ENCODE measurements at places on chromosomes 6 and 20.

DNA sequence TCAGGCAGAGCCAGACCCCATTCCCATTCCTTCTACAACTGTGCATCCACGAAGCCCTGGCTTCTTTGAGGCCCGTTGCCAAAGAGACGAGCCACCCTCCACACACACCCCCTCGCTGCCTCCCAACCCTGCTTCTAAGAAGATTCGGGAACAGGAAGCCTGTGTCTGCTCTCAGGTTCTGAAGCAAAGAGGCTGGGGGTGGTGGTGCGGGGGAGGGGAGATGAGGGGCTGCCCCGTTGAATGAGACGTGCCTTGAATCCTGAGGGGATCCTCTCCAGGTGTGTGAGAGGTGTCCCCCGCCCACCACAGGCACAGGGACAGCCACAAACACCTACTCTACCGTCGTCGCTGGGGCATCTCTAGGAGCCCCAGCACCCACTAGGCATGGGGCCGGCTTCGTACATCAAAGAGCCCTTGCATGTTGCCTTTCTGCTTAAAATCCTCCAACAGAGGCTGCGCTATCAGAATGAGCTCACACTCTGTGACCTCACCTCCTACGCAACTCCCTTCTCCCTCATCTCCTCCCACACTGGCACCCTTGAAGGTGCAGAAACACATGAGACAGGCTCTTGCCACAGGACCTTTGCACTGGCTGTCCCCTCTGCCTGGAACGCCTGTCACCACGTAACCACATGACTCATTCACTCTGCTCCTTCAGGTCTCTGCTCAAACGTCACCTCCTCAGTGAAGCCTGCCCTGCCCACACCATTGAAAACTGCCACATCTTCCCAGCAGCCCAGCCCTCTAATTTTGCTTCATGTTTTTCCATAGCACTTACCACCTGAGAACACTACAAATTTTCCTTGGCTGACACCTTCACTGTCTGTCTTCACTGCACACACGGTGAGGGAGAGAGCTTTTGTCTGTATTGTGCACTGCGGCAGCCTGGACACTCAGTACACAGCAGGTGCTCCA lies 58.5 kb downstream of the PREX1 start:
- DNase-seq = peak; percentile 54

- no peak for DNase-seq
Observed at GRCh38 chr6:32416036-32416435, 9.1 kb upstream of the BTNL2 start.

GRCh38 chr6:75101896-75102295 lies 104.0 kb downstream of the COL12A1 start:
- no peak for DNase-seq

- DNase-seq = no peak
Observed at GRCh38 chr6:136761227-136761922, 30.9 kb downstream of the MAP3K5 start.

DNA sequence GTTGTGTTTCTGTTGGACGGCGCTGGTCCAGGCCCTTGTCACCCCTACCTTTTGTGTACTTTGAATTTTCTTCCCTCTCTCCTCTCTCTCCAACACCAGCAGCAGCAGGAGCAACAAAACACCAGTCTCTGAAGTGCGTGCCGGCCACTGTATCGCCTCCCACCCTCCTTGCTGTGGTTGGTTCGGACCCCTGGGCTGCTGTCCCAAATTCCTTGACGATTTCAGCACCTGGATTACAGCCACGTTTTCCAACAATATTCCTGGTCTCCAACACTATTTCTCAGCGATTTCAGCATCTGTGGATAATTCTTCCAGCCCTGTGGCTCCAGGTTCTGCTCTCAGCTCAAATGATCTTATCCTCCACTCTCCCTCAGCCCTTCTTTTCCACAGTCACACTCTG lies 11.8 kb downstream of the MAS1 start:
- no peak for DNase-seq

DNA sequence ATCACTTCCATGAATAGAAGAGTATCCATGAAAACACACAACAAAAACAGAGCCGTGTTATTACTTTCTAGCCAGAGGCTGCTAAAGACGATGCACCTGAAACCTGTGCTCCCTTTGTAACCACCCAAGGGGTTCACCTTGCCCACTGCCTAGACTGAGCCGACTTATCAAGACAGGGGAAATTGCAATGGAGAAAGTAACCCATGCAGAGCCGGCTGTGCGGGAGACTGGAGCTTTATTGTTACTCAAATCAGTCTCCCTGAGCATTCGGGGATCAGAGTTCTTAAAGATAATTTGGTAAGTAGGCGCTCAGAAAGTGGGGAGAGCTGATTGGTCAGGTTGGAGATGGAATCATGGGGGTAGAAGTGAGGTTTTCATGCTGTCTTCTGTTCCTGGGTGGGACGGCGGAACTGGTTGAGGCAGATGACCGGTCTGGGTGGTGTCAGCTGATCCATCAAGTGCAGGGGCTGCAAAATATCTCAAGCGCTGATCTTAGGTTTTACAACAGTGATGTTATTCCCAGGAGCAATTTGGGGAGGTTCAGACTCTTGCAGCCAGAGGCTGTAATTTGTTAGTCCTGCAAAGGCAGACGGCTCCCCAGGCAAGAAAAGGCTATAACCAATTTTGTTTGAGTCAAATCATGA lies 366.6 kb downstream of the PREX1 start:
- no peak for DNase-seq

DNA sequence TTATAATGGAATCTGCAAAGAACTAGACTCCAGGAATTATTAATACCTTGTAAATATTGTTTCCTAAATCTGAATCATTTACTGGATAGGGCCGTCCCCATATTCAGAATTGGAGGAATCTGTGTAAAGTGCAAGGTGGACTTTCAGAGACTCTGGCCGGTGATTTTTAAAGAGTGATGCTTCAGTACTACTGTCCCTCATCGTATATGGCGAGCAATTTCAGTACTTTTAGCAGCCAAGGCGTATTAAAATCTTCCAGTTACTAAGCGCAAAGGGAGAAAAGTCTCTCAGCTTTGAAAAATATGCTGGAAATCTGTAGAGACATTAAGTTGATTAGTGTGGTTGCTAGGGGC lies 483 bp downstream of the SMIM26 start:
- no peak for DNase-seq

DNA sequence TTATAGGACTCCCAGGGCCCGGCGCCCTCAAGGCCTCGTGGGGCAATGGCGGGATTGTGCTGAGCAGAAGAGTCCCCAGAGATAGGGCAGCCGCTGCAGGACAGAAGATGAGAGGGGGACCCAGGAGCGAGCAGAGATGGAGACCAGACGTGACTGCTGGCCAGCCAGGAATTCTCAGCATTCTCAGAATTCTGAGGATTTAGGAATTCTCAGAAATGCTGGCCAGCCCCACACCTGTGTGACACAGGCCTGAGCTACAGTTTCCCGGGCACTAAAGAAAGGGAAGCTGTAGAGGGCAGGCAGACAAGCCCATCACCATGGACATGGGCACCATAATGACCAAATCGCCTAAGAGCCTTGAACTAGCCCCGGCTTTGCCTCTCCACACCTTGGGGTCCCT lies 186.2 kb upstream of the CDH4 start:
- DNase-seq = no peak

GRCh38 chr6:9192405-9192909 lies 757.1 kb upstream of the SLC35B3 start:
- no peak for DNase-seq

- peak; percentile 14 for DNase-seq
Observed at GRCh38 chr6:22295145-22295544, 1.7 kb downstream of the PRL start.

DNA sequence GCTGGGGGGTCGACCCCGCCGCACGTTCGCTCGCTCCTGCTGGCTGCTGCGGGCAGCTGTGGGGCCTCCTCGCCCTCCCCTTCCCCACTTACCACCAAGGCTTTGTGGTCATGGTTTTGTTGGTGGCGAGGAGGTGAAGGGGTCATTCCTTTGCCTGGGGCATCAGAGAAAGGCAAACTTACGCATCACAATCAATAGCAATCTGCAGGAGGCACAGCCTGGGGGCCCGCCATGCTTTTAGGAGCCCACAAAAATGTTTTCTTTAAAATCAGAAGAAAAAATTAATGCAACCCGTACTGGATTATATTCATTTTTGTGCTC lies 137.0 kb downstream of the IMPG1 start:
- no peak for DNase-seq

- DNase-seq = peak; percentile 58
Observed at GRCh38 chr6:108782179-108783041, 65.8 kb upstream of the ARMC2 start.

GRCh38 chr6:142562865-142563264 lies 261.1 kb downstream of the ADGRG6 start:
- no peak for DNase-seq

DNA sequence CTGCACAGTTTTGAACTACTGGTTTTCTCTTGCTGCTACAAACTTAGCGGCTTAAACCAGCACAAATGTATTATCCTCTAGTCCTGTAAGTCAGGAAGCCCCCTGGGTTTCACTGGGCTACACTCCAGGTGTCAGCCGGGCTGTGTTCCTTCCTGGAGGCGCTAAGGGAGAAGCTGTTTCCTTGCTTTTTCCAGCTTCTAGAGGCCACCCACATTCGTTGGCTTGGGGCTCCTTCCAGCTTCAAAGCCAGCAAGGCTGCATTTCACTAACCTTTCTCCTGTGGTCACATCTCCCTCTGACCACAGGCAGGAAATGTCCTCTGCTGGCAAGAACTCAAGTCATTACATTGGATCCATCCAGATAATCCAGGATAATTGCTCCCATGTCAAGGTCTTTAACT lies 350.6 kb upstream of the PLCB4 start:
- DNase-seq = no peak

GRCh38 chr6:337805-338368 lies 45.6 kb downstream of the DUSP22 start:
- DNase-seq = no peak

- no peak for DNase-seq
Observed at GRCh38 chr6:138800377-138801150, 4.7 kb downstream of the ECT2L start.

GRCh38 chr20:19784511-19785172 lies 26.6 kb downstream of the RIN2 start:
- DNase-seq = peak; percentile 75

DNA sequence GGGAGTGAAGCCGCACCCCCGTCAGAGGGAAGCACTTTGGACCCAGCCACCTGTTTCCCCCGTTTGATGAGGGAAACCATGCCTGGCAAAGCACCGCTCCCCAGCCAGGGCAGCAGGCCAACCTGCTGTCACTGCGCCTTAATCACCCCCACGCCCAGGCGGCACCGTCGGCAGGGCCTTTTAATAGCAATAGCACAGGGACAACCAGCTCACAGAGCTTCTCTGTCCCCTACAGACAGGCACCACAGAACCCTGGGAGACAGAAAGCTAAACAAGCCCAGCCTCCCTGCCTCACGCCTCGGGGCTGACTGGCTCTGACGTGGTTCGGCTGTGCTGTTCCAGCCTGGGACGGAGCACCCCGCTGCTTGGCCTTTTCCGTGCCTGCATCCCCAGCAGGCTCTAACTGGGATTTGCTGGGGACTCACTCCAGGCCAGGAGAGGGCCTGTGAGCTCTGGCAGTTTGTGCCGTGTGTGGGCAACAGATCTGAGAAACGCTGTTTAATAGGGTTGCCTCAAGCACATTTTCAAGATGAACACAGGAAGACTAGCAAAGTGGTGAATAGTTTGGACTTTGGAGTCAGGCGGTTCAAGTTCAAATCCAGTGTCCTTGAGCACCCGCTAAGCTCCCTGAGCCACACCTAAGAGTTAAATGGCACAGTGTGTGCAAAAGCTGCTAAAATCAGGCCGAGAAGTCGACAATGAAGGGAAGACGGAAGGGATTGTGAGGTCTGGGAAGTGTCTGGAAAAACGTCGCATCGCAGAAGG lies 223.8 kb downstream of the NRN1 start:
- peak; percentile 21 for DNase-seq

DNA sequence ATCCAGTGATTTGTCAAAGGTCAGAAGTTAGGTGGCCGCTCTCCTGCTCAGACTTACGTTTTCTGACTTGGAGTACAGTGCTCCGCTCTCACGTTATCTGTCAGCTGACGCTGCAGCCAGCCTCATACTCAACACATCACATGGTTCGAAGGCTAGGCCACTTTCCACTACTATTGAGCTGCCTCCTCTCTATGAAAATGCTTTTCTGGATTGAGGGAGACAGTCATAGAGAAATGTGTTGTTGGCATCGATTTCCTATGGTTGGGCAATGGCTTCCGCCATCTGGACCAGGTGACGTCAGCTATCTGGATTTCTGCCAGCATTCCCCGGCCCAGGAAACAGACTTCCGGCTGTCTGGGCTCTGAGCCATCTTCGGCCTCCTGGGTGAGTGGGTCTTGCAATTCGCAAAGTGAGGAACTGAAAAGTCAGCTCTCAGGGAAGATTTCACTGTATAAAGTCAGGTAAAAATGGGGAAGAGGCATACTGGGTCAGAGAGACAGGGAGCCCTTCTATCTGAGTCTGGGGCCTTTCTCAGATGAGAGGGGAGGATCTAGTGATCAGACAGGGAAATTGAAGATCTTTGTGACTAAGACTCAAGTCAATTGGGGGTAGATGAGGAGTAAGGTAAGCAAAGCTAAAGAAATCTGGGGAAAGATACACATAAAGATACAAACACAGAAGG lies 37.5 kb upstream of the IER3 start:
- DNase-seq = peak; percentile 92

GRCh38 chr6:125054331-125054730 lies 92.1 kb downstream of the RNF217 start:
- DNase-seq = no peak

- no peak for DNase-seq
Observed at GRCh38 chr6:110307368-110307767, 50.8 kb downstream of the METTL24 start.

- DNase-seq = no peak
Observed at GRCh38 chr6:146041282-146041681, 12.4 kb downstream of the GRM1 start.

GRCh38 chr6:18577491-18577890 lies 190.3 kb downstream of the RNF144B start:
- no peak for DNase-seq

GRCh38 chr6:167238694-167239467 lies 52.2 kb upstream of the UNC93A start:
- DNase-seq = no peak

DNA sequence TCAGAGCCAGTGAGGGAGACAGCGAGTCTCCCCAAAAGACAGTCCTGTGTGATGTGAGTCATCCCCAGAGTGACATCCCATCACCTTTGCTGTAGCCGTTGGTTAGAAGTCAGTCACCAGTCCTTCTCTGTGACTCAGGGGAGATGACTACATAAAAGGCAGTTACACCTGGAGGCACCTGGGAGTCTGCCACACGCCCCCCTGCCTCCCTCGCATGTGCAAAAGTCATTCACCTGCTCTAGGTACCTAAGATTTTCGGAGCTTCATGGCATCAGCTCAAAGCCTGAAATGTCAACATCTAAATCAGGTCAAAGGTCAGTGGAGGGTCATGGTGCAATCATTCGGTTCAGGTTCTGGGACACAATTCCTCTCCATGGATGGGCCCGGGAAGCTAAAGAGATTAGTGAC lies 50.3 kb downstream of the PRR18 start:
- no peak for DNase-seq

DNA sequence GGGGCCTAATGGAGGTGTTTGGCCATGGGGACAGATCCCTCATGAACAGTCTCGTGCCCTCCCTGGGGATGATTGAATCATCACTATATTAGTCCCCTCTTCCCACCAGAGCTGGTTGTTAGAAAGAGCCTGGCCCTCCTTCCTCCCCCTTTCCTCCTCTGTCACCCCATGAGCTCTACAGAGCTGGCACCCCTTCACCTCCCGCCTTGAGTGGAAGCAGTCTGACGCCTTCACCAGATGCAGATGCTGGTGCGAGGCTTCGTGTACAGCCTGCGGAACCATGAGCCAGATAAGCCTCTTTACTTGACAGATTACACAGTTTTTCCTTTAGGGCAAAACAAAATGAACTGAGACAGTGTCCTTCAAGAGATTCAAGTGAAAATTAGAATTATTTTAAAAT lies 74.4 kb upstream of the RIPOR2 start:
- no peak for DNase-seq
